ENCODE measurements at places on chromosomes 1 and 21.

- DNase-seq: no peak
These were observed 100.4 kb downstream of the GALNT2 start for GRCh38 chr1:230167419-230167852.

DNA sequence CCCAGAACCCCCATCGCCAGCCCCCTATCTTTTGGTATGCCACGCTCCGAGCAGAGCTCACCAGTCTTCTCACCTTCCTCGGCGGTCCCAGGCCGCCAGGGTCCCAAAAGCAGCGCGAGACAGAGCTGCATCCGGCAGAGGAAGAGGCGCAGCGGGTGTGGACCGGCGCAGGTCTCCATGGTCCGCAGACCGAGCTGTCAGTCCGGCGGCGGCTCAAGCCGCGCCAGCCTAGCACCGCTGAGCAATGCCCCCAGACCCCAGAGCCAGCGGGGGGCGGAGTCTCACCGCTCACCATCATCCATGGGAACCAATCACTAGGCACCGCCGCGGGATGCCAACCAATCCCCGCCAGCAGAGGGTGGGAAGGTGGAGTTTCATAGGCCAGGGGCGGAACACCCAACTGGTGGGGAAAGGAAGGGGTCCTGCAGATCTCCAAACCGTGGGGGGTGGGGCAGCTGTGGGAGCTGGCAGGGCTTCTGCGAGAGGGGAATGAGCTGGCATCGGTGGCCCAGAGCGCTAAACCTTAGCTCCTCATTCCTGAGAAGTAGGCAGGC lies at the start of gene EPHA10:
Gene EPHA10, minus strand, starts transcription at position 233 of the 554 bp plus-strand sequence. Its CDS starts 54 bp downstream, at position 179.
- DNase-seq: no peak

DNA sequence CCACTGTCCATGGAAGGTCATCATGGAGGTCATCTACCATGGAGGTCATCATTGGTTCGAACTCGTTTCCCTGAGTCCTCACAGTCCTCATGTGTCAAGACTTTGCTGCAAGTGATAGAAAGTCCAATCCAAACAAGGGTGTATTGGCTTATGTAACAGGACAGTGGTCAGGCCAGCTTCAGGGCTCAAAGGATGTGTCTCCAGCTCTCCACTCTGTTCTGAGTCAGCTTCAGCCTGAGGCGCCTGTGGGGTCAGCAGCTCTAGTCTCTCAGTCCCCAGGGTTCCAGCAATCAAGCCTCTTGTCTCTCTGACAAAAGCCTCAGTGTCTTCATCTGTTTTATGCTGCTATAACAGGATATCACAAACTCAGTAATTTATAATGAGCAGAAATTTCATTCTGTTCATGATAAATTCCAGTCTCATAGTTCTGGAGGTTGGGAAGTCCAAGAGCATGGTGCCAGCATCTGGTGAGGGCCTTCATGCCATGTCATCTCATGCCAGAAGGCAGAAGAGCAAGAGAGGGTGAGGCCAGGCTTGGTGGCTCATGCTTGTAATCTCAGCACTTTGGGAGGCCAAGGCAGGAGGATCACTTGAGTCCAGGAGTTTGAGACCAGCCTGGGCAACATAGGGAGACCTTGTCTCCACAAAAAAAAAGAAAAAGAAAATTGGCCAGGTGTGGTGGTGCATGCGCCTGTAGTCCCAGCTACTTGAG lies 19.5 kb downstream of the A3GALT2 start:
- DNase-seq: no peak

DNA sequence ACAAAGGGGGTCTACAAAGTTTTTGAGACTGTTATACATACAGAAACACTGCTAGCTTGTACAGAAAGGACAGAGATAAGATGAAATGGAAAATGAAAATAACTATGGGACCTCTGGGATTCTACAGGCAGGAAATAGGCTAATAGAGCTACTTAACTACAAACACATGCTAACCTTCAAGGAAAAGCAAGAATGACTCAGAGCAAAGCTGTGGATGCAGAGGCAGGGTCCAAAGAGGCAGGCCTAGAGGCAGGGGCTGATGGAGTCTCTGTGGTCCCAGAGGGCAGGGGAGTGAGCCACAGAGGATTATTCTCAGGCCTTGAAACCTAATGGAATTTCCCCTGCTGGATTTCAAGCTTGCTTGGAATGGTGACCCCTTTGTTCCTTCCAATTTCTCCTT lies 18.7 kb upstream of the GOLT1A start:
- no peak for DNase-seq
